Right lung (tissue), 10 donors: ENCODE measurements at places on chromosomes 3 and 15. TPM values are rescaled to one million over a fixed set of nuclear protein-coding genes. Genes with fewer than 3 reads are reported as not detected.

DNA sequence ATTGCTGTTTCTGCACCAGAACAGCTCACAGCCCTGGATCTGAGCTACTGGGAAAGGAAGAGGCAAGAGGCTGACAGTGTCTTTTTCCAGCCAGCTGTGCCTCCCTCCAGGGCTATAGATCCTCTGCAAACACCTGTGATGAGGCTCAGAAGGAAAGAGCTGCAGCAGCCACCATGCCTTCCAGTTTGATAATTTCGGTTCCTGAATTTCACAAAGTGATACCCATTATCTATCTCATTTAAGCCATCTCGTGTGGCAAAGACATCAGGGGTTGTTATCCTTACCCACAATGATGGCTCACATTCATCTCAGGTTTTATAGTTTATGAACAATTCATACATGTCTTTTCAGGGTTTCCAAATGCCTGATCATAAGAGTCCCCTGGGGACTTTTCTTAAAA lies 1.8 kb upstream of the LARP6 start:
- DNase-seq, result no peak

- no peak for DNase-seq
Observed at GRCh38 chr3:143160437-143160836, 40.9 kb downstream of the CHST2 start.

DNA sequence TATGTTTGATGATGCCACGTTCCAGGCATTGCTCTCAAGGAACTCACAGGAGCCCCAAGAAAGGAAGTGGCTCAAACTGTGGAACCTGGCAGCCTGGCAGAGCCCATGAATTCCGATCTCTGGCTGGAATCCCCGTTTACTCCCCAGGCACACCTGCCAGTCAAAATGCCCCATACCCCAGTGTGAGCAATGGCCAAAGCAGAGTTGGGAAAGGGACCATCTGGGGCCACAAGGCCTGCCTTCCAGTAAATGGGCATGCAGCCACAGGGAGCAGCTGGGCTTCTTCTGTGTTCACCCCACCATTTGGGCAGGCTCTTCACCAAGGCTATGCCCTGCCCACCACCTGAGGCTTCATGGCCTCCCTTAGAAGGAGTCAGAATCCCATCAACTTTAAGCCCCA lies 257.0 kb upstream of the GOLGA6L4 start:
- DNase-seq, result no peak

DNA sequence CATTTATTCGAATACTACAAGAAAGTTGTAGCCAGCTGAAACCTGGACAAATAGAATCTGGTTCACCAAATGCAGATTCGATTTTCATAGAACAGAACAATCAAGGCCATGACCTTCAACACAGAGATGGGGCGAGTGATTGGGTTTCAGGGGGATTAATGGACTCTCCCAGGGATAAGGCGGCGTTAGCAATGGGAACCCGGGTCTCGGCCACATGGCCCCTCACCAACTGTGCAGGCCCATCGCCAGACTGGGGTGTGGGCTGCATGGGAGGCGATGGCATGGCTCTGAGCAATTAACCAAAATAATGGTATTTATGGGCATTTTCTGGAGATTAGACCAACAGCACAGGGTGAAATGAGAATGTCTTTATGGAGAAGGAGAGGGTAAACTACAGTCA lies 34.2 kb downstream of the VGLL4 start:
- DNase-seq, result no peak

Gene TEX55
- polyA plus RNA-seq, result not detected

Gene ASB14
- polyA plus RNA-seq, result 1.7 TPM

DNA sequence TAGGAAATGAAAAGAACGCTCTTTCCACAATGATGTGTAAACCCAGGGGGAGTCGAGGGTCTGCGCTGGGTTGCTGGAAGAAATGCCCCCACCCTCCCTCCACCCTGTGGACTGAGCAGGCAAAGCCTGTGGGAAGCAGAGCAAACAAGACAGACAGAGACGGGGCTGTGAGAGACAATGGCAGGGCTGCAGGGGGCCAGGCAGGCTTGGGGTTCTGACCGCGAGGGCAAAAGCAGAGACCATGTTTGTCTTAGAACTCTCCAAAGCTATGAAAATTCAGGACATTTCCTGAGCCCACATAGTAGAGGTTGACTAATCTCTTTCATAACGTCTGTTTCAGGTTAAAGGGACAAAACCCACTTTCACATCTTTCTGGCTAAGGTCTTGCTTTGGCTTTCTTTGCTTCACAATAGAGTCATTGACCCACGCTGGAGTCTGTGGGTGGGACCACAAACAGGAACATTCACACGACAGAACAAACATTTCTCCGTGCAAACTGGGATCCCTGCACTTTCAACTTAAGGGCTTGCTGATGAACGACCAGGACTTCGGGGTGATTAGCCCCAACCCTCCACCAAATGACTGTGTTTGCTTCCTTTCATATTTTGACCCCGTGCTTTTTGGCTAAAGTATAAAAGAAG lies 156.0 kb upstream of the TPM1 start:
- no peak for DNase-seq

DNA sequence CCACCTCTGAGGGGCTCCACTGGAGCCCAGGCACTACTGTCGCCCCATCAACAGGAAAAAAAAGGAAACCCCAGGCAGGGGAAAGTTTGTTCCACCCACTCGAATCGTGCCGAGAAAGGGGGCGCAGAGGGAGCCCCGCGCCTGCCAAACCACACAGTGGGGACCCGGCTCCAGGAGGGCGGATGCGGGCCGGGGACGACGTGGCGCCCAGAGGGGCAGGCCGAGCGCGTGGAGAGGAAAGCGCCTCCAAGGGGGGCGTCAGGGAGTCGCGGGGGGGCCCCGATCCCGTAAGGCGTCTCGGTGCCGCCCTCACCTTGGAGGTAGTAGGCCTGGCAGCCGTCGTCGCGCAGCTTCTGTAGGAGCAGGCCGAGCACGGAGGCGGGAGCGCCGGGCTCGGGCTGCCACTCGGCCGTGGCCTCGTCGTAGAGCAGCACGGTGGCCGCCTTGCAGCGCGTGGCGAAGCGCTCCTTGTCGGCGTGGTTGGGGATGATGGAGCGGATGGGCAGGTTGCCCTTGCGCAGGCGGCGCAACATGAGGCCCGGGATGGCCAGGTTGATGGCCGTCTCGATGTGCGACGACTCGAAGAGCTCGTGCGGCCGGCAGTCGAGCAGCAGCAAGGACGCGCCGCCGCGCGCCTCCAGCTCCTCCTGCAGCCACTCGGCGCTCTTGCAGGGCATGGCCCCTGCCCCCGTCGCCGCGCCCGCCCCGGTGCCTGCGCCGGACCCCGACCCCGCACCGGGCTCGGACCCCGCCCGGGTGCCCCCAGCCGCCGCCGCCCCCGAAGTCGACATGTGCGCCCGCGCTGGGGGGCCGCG lies 627 bp downstream of the DUSP7 start:
- no peak for DNase-seq

DNA sequence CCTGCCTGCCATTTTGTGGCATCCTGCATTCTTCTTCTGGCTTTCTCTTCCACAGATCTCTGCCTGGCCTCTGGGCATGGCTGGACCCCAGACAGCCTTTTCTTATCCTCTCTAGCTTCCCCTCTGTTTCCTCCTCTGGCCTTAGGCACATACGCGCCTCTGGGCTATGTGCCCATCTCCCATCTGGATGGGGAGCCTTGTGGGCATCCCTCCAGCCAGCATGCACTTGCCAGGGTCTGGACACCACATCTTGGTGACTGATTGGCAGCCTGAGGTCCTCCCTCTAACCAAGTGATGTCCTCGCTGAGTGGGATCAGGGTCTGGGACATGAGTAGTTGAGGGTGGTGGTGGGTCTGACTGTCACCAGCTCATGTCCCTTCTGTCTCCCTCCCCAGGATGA lies 12.8 kb downstream of the PLEKHO2 start:
- DNase-seq, result no peak

Gene CPA3
- polyA plus RNA-seq, result 0.39 TPM

DNA sequence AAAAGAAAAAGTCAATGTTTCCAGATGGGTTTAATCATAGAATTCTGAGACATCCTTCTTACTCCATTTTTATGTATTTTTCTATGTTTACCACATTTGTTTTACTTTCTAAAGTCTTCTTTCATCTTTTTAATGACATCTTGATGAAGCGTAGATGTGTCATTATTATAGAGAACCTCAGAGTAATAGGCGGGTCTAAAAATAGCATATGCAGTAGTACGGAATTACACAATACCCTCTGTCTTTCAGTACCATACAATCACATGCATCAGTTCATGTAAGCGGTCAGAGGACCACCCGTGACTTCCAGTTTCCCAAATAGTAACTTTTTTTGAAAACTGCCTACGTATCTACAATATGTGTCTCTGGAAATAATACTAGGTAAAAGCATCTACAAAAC lies 224.0 kb downstream of the PLOD2 start:
- no peak for DNase-seq

DNA sequence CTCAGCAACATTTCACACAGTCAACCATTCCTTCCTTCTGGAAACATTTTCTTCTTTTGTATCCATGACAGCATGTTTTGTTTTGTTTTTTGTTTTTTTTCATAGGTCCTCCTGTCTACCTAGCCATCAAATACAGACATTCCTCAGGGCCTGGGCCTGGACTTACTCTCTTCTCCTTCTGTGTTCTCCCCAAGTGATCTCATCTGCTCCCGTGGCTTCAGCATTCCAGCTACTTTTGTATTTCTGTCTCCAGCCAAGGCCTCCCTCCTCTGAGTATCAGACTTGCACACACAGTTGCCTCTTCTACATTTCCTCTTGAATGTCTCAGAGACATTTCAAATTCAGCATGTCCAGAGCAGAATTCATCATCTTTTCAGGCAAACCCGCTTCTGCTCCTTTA lies 82.4 kb downstream of the HCN4 start:
- no peak for DNase-seq

Gene TM4SF1
- polyA plus RNA-seq, result 109 TPM

- no peak for DNase-seq
Observed at GRCh38 chr3:175911937-175912336, 1052.8 kb downstream of the NAALADL2 start.

Gene RARB
- 34.8 TPM for polyA plus RNA-seq

Gene HTR3D
- not detected for polyA plus RNA-seq
